ENCODE measurements at places on chromosomes 6 and 20. TPM values are rescaled to one million over a fixed set of nuclear protein-coding genes. Genes with fewer than 3 reads are reported as not detected.

GRCh38 chr6:5878792-5879191, 127.9 kb downstream of the NRN1 start:
- DNase-seq: no peak

- no peak for DNase-seq
Observed at GRCh38 chr20:56368351-56369134, 9.8 kb downstream of the FAM210B start.

DNA sequence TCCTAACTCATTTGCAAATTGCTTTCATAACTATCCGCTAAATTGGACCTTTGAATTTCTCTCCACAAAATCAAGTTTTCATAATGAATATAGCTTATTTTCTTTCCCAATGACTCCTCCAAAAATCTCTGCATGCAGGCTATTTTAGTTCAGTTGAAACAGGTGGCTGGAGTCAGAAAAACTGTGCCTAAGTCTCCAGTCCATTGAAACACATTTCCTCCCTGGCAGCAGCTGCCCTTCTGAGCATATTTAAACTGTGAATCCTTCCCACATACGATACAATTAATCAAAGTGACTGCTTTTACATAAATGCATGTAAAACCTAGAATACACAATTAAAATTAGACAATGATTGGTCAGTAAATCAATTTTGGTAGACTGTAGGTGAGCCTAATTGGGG, 344.6 kb upstream of the MARCKS start:
- DNase-seq: no peak

- DNase-seq: no peak
Observed at GRCh38 chr6:131159578-131159977, 24.3 kb downstream of the AKAP7 start.

DNA sequence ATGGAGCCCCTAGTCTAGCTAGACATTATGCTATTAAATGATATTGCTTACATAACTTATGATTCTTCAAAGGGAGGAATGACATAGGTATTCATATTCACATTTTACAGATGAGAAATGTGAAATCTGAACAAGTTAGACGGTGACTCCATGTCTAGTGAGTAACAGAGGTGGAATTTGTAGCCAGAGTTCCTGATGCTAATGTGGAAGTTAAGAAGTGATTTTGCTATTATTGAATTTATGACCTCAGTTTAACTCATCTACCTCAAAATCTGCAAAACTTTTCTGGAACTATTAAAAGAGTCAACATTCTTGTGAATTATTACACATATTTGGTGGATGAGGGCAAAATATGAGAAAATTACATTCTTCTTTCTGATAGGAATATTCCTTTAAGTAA, 347.6 kb upstream of the MMS22L start:
- no peak for DNase-seq

FOXP4 gene
- polyA plus RNA-seq: 18.0 TPM

MRPS18A gene
- polyA plus RNA-seq: 55.8 TPM

TPX2 gene
- polyA plus RNA-seq: 0.84 TPM

GSTA2 gene
- not detected for polyA plus RNA-seq

SLC16A10 gene
- 0.49 TPM for polyA plus RNA-seq

Data from urinary bladder (tissue), 4 donors.